ENCODE measurements at places on chromosomes 6 and 20.
A peak's percentile ranks its signal among the peaks of the same experiment; 100 is the strongest.

DNA sequence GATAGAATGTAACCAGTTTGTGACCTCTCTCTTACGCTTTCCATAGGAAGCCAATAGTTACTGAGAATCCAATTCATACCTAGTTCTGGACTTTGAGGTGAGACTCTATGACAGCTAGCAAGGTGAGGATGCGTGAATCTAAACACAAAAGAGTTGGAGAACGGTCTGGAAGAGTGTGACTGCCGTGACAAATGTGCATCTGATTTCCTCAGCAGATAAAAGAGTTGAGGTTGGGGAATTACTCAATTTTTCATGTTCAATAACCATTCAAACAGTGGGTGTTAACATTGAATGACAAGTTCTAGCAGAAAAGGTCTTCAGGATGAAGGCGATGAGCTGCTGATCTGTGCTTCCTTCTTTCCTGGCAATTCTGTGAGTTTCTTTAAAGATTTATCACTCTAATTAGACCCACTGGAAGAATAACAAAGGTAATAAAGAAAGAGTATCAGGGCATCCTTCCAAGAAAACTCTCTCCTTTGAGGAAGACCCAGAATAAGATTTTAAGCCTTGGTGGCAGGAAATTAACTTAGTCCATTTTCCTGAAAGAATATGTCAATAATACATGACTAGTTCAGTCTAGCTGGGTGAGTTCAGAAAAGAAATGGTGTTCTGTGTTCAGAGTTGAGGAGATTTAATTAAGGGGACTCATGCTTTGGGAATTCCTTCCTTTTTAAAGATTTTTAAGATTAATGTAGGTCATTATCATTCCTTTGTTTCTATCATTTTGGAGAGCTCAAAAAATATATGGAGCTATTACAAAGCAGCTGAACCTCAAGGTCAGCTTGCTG, 24.5 kb downstream of the KIF3B start:
- no peak for DNase-seq

GRCh38 chr6:152309648-152310047, 327.5 kb downstream of the SYNE1 start:
- peak; percentile 42 for DNase-seq

GRCh38 chr20:15317546-15318232, 980.3 kb upstream of the FLRT3 start:
- no peak for DNase-seq

GRCh38 chr20:62889871-62890270, 28.2 kb upstream of the TCFL5 start:
- no peak for DNase-seq

- no peak for DNase-seq
These were observed 129.6 kb downstream of the ZDHHC14 start for GRCh38 chr6:157510323-157511188.
